ENCODE measurements at places on chromosomes 13 and 19.

DNA sequence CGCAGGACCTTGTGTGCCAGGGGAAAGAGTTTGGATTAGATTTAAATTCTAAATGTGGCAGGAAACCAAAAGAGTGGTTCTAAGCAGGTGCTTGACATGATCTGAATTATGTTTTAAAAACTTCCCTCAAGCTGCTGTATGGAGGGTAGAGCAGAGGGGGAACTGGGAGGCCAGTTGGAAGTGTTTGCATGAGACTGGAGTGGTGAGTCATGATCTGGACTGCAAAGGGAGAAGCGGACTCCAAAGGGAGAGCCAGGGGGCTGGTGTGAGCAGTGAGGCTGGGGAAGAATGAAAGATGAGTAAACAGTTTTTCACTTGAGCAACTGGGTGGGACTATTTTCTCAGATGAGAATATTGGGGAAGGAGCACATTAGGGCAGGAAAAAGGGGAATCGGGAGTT is 206.1 kb downstream of the DNAJC15 start:
- DNase-seq = no peak

GRCh38 chr19:48553676-48554384 is 1.9 kb downstream of the SULT2B1 start:
- DNase-seq = no peak

- DNase-seq = no peak
These were observed 86.8 kb downstream of the SLC25A15 start for GRCh38 chr13:40876020-40876738.

- DNase-seq = no peak
These were observed 19.7 kb downstream of the LYL1 start for GRCh38 chr19:13083008-13083404.

- DNase-seq = no peak
These were observed 10.0 kb upstream of the VWA8 start for GRCh38 chr13:41970918-41971317.

GRCh38 chr19:44795398-44795987 is 13.4 kb upstream of the BCAM start:
- DNase-seq = no peak

DNA sequence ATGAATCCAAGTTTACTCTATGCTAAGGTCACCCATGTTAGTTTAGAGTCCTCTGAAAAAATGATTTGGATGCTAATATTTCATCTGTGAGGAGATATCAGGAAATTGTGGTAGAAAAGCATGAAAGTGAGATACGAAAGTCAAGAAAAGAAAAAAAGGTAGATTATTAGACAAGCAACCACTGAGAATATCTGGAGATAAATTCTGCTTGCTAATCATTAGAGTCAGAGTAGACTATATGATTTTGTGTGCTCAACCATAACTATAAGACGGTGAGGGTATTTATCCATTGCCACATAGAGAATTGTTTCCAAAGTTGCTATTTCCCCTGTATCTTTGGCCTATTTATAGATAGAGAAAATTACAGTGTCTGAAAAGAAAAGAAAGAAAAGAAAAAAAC is 706.7 kb downstream of the SLITRK5 start:
- DNase-seq = no peak

GRCh38 chr19:5507065-5507909 is 52.1 kb downstream of the ZNRF4 start:
- no peak for DNase-seq

DNA sequence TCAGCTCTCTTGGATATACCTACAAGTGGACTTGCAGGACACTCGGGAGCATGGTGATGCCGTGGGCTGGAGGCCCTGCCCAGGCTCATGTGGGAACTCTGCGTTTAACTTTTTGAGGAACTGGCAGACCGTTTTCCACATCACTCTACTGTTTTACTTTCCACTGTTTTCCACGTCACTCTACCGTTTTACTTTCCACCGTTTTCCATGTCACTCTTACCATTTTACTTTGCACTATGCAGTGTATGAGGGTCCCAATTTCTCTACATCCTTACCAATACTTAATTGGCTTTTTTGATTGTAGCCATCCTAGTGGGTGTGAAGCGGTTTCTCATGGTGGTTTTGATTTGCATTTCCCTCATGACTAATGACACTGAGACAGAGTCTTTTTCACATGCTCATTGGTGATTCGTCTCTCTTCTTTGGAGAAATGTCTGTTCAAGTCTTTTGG is 40.5 kb downstream of the GATAD2A start:
- no peak for DNase-seq

GRCh38 chr13:73922493-73923393 is 211.5 kb downstream of the KLF12 start:
- DNase-seq = no peak

- DNase-seq = no peak
These were observed 25.2 kb downstream of the COLGALT1 start for GRCh38 chr19:17580470-17581144.

DNA sequence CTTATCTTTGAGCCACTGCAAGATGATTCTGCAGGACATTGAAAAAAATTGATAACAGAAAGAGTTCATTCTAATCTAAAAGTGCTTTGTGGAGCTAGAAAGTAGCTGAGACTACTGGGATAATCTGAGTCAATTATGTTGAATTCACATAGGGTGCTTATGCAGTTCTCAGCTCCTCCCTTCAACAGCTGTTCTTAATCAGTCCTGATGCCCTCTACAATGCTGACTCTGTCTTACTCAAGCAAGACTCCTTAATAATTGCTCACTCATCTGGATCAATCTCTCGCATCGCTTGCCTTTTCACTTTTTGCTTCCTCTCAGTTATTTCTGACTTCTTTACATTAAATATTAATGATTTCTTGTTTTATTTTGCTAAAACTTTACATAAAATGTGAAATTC is 182.1 kb downstream of the PCDH17 start:
- DNase-seq = no peak

DNA sequence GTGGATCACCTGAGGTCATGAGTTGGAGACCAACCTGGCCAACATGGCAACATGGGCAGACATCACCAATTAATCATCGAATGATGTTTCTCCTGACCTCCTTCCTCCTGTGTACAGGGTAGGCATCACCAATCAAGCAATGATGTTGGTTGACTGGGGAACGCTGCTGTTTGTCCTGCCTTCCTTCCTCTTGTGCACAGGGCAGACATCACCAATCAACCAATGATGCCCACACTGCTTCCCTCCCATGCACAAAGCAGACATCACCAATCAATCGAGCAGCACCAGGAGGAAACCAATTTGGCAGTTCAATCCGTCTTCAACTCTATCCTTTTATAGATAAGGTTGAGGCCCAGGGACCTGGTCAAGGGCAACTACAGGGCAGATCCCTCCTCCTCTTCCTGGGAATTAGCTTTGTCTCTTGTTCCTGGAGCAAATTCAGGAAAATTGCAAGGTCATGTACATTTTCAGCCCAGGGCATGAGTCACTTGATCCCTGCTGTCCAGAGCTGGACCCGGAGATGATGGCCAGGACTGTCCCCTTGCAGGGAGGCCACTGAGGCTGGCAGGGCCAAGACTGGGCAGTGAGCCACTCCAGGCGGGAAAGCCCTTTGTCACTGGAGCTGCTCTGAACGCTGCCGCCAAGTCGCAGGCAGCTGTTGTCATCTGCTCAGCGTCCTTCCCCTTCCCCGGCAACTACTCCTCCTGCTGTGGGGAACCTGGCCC is 5.3 kb upstream of the CSNK1G2 start:
- no peak for DNase-seq

DNA sequence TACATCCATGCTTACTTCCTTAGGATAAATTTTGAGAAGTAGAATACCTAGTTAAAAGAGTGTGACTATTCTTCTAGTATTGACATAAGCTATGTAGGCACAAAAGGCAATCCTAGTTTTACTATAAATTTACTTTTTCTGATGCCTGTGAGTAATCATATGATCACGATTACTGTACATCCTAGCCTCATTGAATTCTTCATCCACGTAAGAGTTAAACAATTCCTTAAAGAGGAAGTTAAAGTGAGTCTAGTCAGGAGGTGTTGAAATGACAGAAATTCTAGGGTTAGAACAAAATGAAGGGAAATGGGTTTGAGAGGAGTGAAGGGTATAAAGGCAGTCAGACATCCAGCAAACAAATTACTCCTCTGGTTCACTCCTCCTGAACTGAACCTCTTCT is at the start of gene ACOD1:
Gene ACOD1 (plus strand): TSS at position 363 of the 400 bp plus-strand sequence. CDS start 48 bp downstream, outside the sequence.
- DNase-seq = no peak

DNA sequence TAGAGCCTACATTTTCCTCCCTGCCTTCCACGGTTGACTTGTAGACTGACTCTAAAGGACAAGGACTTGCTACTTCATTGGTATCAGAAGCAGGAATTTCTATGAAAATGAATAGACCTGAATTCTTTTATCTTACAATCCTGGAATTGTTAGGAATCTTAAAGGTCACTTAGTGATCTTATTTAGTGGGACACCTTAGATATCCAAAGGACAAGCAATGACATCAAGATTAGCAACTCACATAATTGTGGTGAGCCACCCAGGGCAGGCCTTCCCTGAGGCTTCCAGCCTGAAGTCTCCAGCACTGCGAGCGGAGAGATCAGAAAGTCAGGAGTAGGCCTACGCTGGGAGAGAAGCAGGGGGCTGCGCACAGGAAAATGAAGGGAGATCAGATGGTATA is 37.8 kb downstream of the KLF5 start:
- no peak for DNase-seq

GRCh38 chr13:94232956-94233355 is 246.5 kb downstream of the DCT start:
- DNase-seq = no peak
